HTR-8/SVneo (cell line): ENCODE measurements at places on chromosomes 11 and 22.

GRCh38 chr11:86248609-86249008 lies 4.1 kb downstream of the EED start:
- DNase-seq: no peak

GRCh38 chr11:27754035-27755017 lies 54.1 kb upstream of the BDNF start:
- DNase-seq: peak; percentile 42

DNA sequence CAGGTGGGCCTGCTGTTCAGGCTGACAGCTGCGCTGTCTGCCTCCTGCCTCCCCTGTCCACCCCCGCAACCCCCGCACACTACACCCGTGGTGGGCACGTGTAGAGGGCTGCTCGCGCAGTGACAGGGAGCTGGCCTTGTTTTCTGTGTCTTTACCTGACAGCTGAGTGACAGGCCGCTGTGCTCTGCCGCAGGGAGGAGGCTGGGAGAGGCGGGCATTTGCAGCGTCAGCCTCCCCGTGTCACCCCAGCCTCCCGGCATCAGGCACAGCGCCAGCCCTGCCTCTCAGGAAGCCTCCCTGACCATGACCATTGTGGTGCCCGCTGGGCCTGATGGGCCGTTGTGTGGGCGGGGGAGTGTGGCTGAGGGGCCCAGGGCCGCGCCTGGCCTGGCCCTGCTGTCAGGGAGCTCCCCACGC lies 32.0 kb upstream of the RELT start:
- no peak for DNase-seq

DNA sequence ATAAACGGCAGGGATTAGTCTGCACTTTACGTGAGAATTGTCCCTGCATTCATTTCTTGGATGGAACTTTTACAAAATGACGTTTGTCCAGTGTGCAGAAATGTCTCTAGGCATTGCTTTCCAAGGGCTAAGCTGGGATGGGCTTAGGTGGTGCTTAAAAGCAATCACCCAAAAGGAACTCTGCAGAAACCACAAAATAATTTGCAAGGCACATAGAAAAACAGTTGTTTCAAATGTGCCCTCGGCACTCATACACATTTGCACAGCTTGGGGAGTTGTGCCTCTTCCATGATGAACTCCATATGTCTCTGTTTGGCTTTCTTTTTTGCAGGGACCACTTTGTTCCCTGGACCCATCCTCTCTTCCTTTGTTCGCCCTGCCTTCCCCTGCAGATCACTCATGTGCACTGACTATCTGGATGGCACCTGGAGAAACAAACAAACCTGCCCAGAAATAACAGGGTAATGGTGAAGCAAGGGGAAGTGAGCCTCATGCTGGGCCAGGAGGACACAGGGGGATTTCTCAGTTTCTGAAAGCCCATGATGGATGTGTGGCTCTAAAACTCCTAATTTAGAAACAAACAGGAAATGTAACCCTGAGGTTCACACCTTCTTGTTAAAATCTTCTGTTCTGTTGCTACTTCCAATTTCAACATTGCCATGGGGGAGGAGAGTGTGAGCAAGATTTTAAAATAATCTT lies 150.2 kb downstream of the SNX19 start:
- DNase-seq: no peak

DNA sequence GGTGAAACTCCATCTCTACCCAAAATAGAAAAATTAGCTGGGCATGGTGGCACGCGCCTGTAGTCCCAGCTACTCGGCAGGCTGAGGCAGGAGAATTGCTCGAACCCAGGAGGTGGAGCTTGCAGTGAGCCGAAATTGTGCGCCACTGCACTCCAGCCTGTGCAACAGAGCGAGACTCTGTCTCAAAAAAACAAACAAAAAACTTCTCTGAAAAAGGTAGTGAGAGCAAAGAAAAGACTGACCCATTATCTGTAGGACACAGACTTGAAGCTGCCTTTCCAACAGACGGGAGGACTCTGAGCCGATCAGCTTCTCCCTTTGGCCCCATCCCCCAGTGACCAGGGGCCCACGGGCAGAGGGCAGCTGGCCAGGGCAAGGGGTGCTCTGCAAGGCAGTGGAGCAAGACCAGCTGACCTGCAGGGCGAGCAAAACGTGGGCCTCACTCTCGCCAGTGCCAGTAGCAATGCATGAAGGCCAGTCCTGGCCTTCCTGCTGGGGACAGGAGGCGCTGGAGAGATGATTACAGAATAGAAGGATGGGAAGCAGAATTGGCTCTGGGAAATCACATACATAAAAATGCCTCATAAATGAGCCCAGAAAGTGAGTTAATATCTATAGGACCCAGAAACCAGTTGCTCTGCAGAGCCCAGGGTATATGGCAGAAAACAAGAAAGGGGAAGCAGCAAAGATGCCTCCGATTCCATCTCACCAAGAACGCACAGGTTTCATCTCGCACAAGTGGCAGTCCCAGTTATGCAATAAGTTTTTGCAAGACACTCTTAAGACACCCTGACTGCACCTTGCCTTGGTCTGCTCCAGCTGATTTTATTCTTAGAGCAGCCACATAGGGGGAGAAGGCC lies 2.8 kb downstream of the EHD1 start:
- no peak for DNase-seq

- no peak for DNase-seq
Measured at GRCh38 chr11:32107647-32108046, 16.8 kb downstream of the RCN1 start.
